Stimulated activated CD4-positive, alpha-beta T cell treated with anti-CD3 and anti-CD28 coated beads, TNF-alpha, amount 100 ng/mL, for 4 hours (primary cell): ENCODE measurements at places on chromosomes 1 and 21.

DNA sequence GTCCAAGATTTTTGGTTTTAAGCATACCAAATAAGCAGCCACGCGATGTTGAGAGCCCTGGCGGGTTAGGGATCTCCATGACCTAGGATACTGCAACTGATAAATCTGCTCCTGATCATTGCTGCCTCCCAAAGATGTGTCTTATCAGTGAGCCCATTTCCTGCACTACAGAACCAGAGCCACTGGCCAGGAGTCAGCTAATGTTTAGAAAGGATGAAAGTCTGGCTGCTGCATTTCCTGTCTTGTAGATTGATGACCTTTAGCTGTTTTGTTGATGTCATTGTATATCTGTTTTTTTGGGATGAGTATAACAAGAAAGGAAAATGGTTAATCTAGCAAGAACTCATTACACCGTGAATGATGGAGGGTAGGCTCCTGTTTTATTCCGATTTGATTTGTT lies 74.5 kb downstream of the C1orf21 start:
- DNase-seq, result no peak

- no peak for DNase-seq
Observed at GRCh38 chr1:110205156-110205555, 5.0 kb upstream of the KCNC4 start.

- DNase-seq, result no peak
Observed at GRCh38 chr1:155080312-155081228, 1.9 kb downstream of the EFNA3 start.

DNA sequence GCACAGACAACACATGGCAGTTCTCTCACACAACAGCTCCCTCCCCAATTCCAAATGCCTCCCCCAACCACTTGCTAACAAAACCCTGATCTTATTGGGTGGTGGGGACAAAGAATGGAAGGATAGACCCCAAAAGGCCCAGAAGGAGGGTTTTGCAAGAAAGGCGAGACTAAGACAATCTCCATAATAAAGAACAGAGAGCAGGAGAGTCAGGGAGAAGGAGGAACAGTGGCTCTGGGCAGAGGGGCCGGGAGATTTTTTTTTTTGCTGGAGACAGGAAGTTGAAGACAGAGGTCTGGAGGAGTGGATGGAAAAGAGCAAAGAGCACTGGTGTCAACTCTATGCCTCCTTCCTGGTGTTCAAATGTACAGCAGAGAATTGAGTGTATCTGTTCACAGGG lies 6.5 kb upstream of the C1QA start:
- no peak for DNase-seq

DNA sequence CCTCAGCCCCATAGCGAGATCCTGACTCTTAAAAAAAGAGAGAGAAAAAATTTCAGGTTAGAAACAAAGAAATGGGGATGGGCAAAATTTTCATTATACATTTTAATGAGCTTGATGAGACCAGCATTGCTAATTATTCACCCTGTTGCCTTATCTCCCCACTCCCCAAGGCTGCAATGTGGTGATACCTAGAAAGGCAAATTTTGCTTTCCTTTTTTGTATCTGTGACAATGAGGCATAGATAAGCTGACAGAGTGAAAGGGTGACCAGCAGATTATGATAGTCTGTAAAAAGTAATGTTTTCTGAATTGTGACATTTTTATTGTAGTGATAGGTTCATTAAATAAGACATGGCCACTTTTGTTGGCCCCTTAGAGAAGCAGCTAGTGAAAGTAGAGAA lies 12.9 kb downstream of the SRRM1 start:
- no peak for DNase-seq

DNA sequence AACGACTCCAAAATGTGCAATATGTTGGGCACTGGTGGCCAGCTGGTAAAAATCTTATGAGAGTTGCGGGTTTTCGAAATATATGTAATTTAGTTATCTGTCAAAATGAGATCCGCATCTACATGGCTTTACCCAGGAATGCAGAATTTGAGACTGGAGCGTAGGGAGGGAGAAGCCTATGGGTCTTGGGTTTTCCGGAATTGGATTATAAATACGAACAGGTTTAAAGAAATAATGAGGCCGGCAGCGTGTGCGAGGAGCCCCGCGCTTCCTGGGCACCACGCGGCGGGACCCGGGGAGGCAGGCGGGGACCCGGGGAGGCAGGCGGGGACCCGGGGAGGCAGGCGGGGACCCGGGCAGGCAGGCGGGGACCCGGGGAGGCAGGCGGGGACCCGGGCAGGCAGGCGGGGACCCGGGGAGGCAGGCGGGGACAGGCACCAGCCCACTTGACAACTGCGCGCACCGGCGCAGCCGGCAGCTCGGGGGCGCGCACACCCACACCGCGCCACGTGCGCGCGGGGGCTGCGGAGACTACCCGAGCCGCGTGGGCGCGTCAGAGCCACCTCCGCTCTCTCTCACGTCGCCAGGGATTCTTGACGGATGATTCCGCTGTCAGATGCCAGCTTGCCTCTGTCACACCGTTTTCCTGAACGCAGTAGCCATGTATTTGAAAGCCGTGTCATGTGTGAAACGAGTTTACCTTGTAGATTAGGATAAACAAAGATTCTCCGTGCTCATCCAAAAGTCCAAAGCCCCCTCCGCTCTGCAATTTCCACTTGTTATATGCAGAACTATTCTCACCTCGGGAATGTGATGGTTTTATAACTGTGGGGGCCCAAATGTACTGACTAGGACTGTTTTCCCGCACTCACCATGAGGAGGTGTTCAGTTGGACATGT lies 54.3 kb upstream of the HNRNPU start:
- DNase-seq, result peak; percentile 63

DNA sequence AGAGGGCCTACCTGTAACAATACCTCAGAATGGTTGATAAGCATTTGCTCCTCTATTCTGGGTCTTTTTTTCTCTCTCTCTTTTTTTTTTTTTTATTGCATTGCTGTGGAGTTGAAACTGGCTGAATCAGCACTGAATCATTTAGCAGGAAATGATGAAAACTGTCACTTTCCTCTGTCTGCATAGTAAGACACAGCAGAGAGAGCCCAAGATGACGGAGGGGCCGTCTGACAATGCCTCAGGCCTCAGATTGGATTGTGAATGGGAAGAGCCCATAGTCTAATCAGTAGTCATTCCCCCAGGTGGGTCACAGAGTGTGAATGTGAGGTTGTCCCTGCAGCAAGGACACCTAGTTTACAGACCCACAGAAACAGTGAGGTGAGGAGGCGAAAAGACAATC lies 193.2 kb upstream of the PLXNA2 start:
- no peak for DNase-seq

DNA sequence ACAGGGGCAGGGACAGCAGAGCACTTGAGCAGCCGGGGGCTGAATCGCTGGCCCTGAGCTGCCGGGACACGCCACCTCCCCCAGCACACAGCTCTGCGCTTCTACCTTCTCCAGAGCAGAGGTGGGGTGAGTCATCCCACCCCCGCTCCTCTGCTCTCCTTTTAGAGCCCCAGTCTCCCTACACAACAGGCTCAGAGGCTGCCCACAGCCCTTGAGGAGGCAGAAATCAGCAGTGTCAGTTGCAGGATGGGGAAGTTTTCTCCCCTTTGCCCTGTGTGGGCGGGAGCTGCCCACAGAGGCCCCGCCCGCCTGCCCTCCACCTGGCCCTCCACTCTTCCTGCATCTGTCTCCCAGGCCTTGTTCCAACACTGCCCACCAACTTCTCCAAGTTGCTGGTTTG lies 94.6 kb downstream of the STUM start:
- DNase-seq, result peak; percentile 67

GRCh38 chr1:155900161-155900560 lies 11.0 kb downstream of the RIT1 start:
- DNase-seq, result no peak

DNA sequence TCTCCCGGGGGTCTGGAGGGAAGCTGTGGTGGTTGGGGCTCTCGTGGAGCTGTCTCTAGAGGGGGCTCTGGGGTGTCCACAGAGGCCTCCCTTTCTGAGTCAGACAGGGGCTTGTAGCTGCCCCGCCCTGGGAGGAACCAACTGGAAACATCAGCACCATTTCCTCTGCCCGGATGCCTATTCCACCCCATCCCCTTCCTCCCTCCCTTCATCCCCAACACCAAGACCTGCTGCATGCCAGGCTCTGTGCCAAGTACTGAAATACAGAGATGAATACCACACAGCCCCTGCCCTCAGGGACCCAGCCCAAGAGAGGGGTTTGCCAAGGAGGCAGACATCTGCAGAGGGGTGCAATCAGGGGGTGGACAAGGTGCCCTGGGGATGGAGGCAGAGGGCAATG lies 125.6 kb upstream of the ADAR start:
- DNase-seq, result no peak

- DNase-seq, result no peak
Observed at GRCh38 chr21:27082431-27083010, 115.6 kb upstream of the ADAMTS5 start.

DNA sequence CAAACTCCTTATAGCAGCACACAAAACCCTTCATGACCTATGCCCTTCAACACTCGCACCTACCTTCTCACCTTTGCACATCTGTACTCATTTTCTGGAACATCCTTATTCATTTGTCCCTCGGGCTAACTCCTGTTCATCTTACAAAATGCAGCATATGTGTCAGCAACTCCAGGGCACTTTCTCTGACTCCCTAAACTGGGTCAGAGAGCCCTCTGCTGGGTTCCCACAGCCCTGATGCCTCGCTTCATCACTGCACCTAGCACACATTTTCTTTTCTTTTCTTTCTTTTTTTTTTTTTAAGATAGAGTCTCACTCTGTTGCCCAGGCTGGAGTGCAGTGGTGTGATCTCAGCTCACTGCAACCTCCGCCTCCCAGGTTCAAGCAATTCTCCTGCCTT lies 54.0 kb downstream of the RAB3B start:
- DNase-seq, result no peak

GRCh38 chr1:59552007-59552406 lies 255.1 kb downstream of the FGGY start:
- DNase-seq, result no peak

DNA sequence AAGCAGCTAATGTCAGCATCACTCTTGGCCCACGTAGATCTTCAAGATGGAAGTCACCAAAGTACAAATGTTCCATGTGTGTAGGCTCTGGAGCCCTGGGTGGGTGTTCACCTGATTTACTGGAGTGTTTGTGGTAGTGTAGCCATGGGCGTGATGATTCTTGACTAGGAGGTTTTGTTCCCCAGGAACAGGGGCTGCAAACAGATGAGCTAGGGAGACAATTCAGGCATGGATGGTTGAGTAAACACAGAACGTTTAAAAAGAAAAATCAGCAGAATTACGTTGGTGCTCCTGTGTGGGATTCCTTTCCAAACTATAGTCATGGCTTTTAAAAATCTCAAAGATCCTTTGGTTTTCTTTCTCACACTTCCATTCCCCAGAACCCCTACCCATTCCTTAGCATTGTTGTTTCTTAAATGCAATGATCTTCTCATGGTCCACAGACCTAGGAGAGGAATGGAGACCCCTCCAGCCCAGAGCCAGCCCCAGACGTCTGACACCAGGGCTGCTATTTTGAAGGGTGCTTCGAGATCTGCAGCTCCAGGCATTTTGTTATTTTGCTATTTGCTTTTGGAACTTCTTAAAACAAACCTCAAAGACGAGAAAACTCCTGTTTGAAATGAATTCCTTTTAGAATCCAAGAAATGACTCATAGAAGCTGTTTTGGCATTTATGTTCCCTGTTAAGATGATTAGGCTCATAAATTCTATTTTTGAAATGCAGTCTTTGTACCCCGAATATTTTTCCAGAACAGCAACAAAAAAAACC lies 115.1 kb downstream of the ETS2 start:
- no peak for DNase-seq

DNA sequence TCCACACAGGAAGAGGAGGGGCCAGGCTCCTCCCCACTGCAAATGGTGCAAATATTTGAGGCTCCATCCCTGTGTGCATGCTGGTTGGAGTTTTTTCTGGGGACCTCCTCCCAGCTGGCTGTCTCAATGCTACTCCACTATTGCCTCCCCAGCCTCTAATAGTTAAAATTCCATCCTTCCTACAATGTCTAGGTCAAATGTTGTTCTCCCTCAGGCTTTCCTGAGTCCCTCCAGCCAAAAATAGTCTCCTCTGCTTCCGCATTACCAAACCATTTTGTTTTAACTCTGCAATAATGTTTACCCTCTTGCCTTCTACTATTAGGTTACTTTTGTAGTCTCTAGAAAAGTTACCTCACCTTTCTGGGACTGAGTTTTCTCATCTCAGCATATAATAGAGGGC lies 29.6 kb upstream of the FMO1 start:
- no peak for DNase-seq

- DNase-seq, result no peak
Observed at GRCh38 chr1:60825593-60825992, 256.8 kb upstream of the NFIA start.

DNA sequence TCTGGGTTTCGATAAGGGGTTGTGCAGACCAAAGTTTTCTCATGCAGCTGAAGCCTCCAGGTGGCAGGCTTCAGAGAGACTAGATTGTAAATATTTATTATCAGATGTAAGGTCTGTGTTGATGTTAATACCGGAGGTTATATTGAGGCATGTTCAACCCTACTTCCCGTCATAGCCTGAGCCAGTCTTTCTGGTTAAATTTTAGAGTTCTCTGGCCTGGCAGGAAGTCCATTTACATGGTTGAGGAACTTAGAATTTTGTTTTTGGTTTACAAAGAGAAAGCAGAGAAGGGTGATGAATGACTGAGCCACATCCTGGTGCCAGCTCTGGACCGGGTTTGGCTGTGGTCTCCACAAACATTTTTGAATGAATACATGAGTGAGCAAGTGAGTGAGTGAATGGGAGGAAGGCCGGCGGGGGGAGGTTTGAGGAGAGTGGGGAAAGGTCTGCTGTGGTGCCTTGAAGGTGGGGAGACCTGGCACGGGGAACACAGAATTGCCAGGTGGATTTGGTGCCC lies 218.5 kb downstream of the DISC1 start:
- no peak for DNase-seq

DNA sequence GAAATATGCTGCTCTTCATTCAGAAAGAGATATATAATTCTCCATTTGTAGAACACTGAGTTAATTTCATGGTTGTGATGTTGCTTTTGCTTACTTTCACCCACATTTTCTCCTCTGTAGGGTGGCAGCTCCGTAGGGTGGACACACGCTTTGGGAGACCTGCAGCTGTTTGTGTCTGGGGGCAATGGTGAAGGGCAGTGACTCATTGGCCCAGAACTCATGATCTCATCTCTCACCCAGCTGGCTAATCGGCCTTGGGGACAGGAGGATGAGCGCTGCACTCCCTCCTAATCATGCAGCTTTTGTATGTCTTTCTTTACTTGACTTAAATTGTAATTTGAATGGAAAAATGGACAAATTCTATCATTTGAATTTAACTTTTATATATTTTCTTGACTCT lies 9.6 kb downstream of the DISC1 start:
- DNase-seq, result no peak

- no peak for DNase-seq
Observed at GRCh38 chr1:55298167-55298894, 83.2 kb upstream of the USP24 start.

GRCh38 chr1:187338762-187339412 lies 510.1 kb downstream of the PLA2G4A start:
- DNase-seq, result no peak

GRCh38 chr1:243513726-243514491 lies 258.1 kb downstream of the SDCCAG8 start:
- DNase-seq, result no peak

- DNase-seq, result no peak
Observed at GRCh38 chr1:18299441-18300338, 181.0 kb upstream of the KLHDC7A start.

GRCh38 chr21:20311234-20311787 lies 686.9 kb upstream of the NCAM2 start:
- DNase-seq, result no peak
